H1 (cell line): ENCODE measurements at places on chromosomes 11 and 22. TPM values are rescaled to one million over a fixed set of nuclear protein-coding genes. Genes with fewer than 3 reads are reported as not detected.

Gene A4GALT
- total RNA-seq = 13.8 and 13.9 TPM in 2 replicates

Gene WT1
- 0.17 and 0.21 TPM in 2 replicates for total RNA-seq

Gene CBLIF
- not detected in 2 replicates for total RNA-seq

GRCh38 chr11:17792161-17792560 lies 57.6 kb downstream of the KCNC1 start:
- H3K4me3 ChIP-seq = no peak overlapping the region
- no peak overlapping the region for H3K27ac ChIP-seq
- no peak for DNase-seq
- H3K4me1 ChIP-seq = no peaks in the 10 kb centered on the region
- H3K36me3 ChIP-seq = no peaks in the 10 kb centered on the region

DNA sequence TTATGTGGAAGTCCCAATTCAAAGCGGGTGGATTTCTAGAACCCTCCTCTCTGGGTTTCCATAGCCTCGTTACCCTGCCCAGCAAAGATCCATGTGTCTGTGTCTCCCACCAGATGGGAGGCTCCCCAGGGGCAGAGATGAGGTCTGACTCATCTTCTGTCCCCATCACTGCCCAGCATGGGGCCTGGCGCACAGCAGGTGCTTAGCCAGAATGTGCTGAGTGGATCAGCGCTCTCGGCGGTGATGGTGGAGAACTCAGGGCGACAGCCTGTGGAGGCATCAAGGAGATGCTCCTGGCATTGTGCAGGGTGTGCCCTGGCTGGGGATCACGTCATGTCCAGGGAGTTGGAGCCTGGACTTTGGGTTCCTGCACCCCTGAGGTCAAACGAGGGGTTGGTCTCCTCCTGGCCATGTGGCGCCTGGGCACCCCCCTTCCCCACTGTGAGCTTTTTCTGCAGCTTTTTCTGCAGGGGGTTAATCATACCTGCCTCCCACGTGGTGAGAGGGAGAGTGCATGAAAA lies 46.1 kb upstream of the RFPL3 start:
- H3K36me3 ChIP-seq = no peaks in the 10 kb centered on the region
- H3K4me1 ChIP-seq = peaks cover 3% of the 10 kb centered on the region; the same call in 1 of the 2 replicates
- no peaks in the 10 kb centered on the region for H3K27me3 ChIP-seq
- no peak overlapping the region for H3K27ac ChIP-seq

DNA sequence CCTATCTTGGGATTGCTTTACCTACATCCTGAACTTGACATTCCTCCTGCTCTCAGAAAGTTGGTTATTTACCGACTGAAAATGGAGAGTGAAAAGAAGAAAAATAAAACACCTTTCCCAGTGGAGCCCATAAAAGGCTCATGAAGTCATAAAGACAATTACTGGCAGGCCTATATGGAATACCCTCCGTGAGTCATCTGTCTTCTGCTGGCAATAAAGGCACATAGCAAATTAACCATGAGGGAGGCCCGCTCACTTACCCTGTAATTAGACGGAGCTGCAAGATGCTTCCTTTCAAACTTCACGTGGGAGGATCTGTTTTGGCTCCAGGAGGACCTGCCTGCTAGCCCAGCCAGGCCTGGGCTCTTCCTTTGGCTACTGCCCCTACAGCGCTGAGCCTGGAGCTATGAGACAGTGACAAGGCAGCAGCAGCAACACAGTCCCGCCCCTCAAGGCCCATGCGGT lies 540.4 kb downstream of the BUD13 start:
- no peak for DNase-seq
- H3K4me3 ChIP-seq = no peak overlapping the region
- H3K36me3 ChIP-seq = no peaks in the 10 kb centered on the region
- H3K27me3 ChIP-seq = no peaks in the 10 kb centered on the region
- no peak overlapping the region for H3K27ac ChIP-seq
- no peaks in the 10 kb centered on the region for H3K4me1 ChIP-seq

GRCh38 chr11:117679461-117679860 lies 117.6 kb downstream of the DSCAML1 start:
- H3K27me3 ChIP-seq = no peaks in the 10 kb centered on the region
- H3K4me1 ChIP-seq = peaks cover 12% of the 10 kb centered on the region
- H3K4me3 ChIP-seq = no peak overlapping the region
- no peaks in the 10 kb centered on the region for H3K36me3 ChIP-seq
- no peak for DNase-seq

DNA sequence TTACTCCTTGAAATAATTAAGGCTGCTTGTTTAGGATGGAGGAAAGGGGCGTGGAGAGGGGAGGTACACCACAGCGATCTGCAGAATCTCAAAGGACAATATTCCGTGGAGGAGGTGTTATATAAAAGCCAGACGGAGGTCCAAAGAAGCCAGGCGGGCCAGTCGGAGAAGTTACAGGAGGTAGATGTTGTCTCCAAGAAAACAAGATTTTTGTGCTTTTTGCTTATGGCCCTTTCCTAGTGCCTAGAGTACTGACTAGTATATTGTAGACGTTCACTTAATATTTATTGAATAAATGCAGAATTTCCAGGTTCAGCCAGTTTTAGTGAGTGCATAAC lies 761 bp downstream of the ZDHHC13 start:
- H3K4me3 ChIP-seq = peak overlapping the region; percentile 79
- no peaks in the 10 kb centered on the region; the same call in 1 of the 2 replicates for H3K36me3 ChIP-seq
- no peaks in the 10 kb centered on the region for H3K4me1 ChIP-seq
- no peaks in the 10 kb centered on the region for H3K27me3 ChIP-seq
- DNase-seq = no peak
- H3K27ac ChIP-seq = no peak overlapping the region

GRCh38 chr11:95282291-95282751 lies 51.3 kb upstream of the SESN3 start:
- no peak overlapping the region for H3K27ac ChIP-seq
- peaks cover 9% of the 10 kb centered on the region for H3K4me1 ChIP-seq

GRCh38 chr11:124747406-124748099 lies 4.5 kb downstream of the VSIG2 start:
- no peaks in the 10 kb centered on the region for H3K4me1 ChIP-seq
- peak overlapping the region; percentile 23; the same call in 1 of the 2 replicates for H3K4me3 ChIP-seq
- H3K27ac ChIP-seq = no peak overlapping the region
- DNase-seq = no peak
- H3K36me3 ChIP-seq = no peaks in the 10 kb centered on the region

DNA sequence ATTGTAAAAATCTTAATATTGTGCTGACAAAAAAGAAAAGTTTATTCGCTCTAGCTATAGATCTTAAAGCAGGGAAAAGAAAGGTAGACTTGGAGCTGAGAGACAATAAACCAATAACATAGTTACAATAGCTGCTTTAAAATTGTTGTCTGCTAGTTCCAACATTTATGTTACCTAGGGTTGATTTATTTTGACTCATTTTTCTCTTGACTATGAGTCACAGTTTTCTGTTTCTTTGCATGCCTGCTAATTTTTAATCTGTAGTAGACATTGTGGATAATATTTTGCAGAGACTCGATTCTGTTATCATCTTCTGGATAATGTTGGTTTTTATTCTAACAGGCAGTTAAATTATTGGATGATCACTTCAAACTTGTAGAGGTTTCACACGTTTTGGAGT lies 83.1 kb upstream of the TRPC6 start:
- H3K4me3 ChIP-seq = no peak overlapping the region
- H3K36me3 ChIP-seq = no peaks in the 10 kb centered on the region
- no peaks in the 10 kb centered on the region for H3K27me3 ChIP-seq
- H3K27ac ChIP-seq = no peak overlapping the region
- no peaks in the 10 kb centered on the region for H3K4me1 ChIP-seq
- no peak for DNase-seq

DNA sequence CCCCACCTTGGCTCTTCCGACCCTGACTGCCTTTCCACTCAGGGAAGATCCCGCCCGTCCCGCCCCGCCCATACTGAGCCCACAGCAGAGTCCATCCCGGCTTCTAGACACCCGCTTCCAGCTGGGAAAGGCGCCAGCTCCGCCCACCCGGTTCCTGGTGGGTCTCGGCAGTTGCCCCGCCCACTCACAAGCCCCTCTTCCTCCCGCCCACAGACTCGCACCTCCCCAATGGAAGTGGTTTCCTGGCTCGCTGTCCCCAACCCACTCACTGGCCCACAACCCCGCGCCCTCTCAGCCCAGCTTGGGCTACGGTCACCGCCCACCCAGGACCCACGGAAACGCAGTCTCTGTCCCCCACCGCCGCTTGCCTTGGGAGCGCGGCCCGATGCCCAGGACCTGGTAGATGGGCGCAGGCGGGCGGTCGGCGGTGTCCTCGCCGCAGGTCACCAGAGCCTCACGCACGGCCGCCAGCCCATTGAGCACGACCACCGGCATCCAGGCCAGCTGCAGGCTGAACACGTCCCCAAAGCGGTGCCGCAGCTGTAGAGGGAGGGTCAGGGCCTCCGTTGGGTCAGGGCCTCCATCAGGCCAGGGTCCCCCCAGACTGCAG lies 22.2 kb upstream of the CYP2D6 start:
- no peaks in the 10 kb centered on the region for H3K4me1 ChIP-seq
- DNase-seq = no peak
- H3K27me3 ChIP-seq = no peaks in the 10 kb centered on the region

- no peak within 1 kb of the TSS for H3K27ac ChIP-seq
- peaks cover 8% of the 10 kb centered on the region for H3K36me3 ChIP-seq
Measured at GRCh38 chr22:49827853-49828598, at the start of gene BRD1. BRD1 (minus strand) TSS chr22:49827873; CDS start chr22:49824317, 3,556 bp downstream.

DNA sequence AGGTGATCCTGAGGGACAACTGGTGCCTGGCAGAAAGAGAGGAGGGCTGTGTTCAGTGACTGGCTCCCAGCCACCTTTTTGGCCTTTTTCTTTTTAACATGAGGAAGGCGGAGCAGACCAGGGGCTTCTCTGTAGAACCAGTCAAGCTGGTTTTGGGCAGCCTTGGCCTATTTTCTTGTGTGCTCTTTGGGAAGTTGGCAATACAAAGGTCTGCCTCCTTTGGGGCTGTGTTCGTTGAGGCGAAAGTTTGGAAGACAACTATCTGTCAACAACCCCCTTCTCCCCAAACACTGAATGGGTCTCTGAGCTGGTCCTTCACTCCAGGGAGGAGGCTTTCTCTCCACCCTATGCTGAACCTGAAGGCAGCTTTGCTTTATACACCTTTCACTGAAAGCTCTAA lies 8.5 kb downstream of the MARK2 start:
- H3K4me3 ChIP-seq = no peak overlapping the region
- H3K27me3 ChIP-seq = no peaks in the 10 kb centered on the region
- DNase-seq = no peak
- H3K27ac ChIP-seq = peak overlapping the region; percentile 85

DNA sequence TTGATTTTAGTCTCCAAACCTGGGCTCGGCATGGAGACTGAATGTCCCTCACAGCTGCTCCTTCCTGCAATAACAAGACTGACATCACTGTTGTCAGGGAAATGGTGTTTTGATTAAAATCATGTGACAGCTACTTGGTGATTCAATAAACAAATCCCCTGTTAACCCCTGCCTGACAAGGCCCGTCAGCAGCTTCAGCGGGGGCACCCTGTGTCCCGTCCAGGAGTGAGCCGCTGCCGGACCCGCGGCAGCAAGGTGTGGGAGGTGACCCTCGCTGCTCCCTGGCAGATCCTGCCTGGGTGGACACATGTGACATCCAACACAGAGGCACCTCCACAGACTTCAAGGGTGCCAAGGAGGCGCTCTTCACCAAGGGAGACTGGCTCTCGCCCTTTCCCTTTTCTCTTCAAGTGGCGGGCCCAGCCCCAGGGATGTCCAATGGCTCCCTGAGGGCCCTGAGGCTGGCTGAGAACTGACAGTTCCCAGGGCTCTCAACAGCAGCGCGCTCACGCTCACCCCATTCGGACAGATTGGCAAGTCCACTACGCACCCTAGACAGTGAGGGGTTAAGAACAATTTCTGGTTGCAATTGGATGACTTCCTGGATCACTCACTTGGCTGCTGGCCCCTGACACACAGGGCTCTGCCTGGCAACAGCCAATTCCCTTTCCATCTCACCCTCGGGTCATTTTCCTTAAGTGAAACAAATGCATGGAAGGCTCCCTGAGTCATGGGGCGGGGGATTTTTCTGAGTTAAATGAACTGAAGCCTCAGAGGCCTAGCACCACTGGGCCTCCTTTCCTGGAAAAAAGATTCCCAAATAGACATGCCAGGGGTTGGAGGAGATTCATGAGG lies 30.7 kb downstream of the PPP2R1B start:
- H3K27ac ChIP-seq = no peak overlapping the region
- DNase-seq = no peak
- H3K27me3 ChIP-seq = no peaks in the 10 kb centered on the region

DNA sequence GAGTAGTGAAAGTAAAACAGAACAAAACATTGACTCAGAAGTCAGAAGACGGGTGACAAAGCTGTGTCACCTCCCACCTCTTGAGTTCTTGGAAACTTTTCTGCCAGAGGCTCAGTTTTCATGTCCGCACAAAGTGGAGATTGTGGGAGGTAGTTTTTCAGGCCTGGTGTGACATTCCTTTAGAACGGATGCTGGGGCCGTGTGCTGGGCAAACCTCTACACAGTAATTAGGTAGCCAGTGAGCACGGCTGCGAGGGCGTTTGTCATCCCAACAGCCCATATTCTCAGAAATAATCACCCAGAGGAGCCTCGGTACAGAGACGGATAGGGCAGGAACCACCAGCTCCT lies 1054.4 kb downstream of the TBC1D22A start:
- no peaks in the 10 kb centered on the region for H3K4me1 ChIP-seq
- H3K4me3 ChIP-seq = no peak overlapping the region
- DNase-seq = no peak
- H3K27me3 ChIP-seq = no peaks in the 10 kb centered on the region

DNA sequence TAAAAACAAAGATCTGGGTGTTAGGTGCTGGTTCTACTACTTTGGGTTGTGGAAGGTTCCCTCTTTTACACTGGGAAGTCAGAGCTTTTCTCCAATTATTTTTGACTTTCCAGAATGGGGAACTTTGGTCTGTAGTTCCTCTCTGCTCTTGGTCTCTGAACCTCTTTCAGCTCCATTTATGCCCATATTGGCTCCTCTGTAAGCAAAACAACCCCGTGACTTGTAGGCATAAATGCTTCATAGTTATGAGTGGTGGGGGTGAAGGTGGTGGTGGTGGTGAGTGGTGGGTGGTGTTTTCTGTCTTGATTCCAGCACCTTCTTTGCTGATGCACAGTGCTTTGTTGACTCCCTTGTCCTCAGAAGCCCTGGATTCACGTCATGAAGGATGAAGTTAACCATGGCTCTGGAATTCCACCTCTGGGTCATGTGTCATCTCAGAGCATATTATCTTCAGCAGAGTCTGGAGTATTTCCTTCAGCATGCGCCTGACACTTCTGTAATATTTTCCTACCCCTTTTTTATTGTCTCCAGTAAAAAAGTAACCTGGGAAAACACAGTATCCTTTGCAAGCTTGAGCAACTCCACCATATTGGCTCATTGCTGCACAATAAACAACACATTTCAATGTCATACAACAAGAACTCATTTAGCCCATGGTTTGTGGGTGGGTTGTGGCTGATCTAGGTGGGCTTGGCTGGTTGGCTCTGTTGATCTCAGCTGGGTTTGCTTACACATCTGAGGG lies 24.1 kb upstream of the GRK3 start:
- no peaks in the 10 kb centered on the region for H3K27me3 ChIP-seq
- no peak overlapping the region for H3K4me3 ChIP-seq
- no peak for DNase-seq
- H3K4me1 ChIP-seq = no peaks in the 10 kb centered on the region
